ENCODE measurements at places on chromosomes 12 and 14.

DNA sequence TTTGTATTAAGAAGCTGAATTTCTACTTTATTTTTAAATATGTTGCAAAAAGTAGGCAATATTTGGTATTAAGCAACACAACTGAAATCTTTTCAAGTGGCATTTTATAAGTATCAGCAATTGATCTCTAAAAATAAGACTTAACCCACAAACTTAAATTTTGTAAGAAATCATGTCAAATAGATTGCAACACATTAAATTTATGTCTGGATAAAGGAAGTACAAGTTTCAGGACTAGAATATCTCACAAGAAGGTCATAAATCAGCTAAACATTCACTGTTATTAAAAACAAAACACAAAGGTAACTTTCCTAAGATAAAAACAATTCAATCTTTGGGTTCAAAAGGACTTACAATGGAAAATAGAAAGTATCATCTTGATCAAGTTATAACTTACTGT lies 32.8 kb downstream of the CPNE8 start:
- DNase-seq: no peak

GRCh38 chr12:24012528-24012927 lies 63.1 kb upstream of the SOX5 start:
- DNase-seq: no peak

- DNase-seq: no peak
Measured at GRCh38 chr12:124007826-124008570, 35.0 kb downstream of the ZNF664 start.

DNA sequence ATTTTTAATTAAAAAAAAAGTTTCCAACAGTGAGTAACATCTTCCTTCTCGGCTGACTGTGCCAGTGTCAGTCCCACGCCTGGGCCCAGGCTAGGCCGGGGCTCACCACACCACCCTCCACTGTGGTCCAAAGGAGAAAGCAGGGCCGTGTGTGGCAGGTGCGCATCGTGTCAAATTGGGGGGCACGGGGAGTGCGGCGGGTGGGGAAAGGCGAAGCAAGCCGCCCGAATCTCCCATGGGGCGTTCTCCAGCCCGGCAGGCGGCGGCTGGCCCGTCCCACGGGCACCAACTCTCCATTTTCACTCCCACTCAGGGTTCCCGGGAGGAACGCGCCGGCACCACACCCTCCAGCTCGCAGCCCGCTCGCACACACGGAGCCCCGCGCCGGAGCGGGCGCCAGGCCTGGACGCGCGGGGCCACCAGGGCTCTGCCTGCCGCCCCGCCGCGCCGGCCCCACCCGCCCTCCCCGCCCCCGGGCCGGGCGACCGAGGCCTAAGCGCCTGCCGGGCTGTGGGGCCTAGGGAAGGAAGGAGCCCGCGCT lies 604 bp downstream of the EEA1 start:
- no peak for DNase-seq

DNA sequence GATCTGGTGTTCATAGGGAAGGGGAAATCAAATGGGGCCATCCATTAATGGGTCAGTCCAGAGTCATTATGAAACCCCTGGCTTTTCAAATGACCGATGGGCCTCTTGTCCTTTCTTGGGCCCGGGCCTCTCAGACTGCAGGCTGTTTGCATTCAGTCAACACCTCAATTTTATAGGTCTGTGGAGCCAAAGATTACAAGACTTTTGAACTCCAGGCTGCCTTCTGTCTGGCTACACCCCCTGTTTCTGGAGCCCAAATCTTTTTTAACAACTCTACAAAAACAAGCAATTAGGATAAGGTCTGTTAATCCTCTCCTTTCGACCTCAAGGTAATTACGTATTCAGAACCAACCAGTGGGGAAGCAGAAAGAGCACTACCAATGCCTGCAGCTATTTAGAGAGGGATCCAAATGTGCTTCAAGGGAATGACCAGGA lies 35.6 kb downstream of the DUSP6 start:
- DNase-seq: no peak

GRCh38 chr12:92488735-92489134 lies 214.1 kb upstream of the PLEKHG7 start:
- no peak for DNase-seq

- no peak for DNase-seq
Measured at GRCh38 chr12:68749861-68750260, 3.9 kb downstream of the SLC35E3 start.

DNA sequence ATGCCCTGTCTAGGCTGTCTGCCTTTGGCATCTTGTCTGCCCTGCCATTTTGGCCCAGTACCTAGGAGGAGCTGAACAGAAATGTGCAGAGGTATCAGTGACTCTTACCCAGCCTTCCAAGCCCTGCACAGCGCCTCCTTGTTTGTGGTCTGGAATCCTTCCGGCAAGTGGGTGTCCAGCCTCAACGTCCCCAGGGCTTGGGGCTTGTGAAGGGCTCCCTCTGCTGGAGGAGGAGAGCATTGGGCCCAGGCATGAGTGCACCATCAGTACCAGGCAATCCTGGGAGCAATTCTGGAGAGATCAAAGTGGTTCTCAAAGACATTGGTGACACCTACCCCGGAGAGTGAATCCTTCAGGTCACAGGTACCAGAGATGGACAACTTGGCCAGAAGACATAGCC lies 2.4 kb upstream of the TCL1B start:
- no peak for DNase-seq

DNA sequence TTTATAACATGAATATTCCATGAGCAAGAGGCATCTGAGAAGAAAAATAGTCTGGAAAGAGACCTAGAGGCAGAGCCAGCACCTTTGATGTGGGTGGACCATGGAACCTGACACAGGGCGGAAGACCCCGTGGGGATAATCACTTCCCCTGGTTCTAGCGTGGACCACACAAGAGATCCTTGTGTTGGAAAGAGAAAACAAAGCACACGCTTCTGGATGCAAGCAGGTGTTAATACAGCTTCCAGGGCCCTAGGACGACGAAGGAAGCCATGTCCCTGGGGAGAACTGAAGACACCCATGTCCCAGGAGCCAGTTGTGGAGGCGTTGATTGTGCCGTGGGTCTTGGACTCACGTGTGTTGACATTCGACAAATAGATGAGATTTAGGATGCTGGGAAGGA lies 102.9 kb downstream of the ADGRD1 start:
- DNase-seq: no peak

GRCh38 chr14:69493791-69494190 lies 9.3 kb downstream of the PLEKHD1 start:
- DNase-seq: no peak

GRCh38 chr12:92226071-92226661 lies 80.5 kb upstream of the BTG1 start:
- no peak for DNase-seq

DNA sequence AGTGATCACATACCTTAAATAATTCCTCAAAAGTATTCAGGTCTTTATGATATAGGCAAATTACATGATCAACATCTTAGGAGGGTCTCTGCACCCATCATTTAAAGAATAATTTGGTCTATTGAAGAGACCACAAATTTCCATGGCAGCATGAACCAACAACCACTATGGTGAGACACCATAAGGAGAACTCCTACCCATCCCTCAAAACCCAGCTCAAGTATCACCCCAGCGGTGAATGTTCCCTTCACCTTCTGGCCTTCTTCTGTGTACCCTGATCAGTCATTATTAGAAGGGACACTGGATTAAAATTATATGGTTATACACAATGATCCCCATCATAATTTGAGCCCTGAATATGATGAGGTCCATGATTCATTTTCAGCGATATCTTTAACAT lies 81.5 kb downstream of the DICER1 start:
- DNase-seq: no peak

DNA sequence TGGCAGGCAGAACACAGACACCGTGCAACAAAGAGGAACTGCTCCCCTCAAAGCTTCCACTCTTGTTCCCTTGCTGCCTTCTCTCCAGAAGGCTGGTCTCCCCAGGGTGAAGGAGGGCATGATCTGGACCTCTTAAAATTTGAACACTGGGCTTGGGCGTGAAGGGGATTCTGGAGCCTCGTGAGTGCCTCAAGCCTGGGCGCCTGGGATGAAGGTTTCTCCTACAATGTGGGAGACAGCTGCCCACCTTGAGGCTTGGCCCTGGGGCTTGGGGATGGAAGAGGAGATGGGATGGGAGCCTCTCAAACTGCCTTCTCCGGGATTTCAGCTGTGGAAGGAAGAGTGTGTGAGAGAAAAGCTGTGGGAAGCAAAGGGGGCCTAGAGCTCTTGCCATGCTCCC lies 7.8 kb upstream of the RIN3 start:
- no peak for DNase-seq

GRCh38 chr14:22653012-22653621 lies 9.0 kb upstream of the OR6J1 start:
- peak; percentile 25 for DNase-seq

GRCh38 chr14:100731846-100732765 lies 5.4 kb downstream of the DLK1 start:
- no peak for DNase-seq

- no peak for DNase-seq
Measured at GRCh38 chr12:26666286-26666685, 166.7 kb downstream of the ITPR2 start.

- no peak for DNase-seq
Measured at GRCh38 chr12:13976028-13976584, 5.3 kb downstream of the GRIN2B start.

DNA sequence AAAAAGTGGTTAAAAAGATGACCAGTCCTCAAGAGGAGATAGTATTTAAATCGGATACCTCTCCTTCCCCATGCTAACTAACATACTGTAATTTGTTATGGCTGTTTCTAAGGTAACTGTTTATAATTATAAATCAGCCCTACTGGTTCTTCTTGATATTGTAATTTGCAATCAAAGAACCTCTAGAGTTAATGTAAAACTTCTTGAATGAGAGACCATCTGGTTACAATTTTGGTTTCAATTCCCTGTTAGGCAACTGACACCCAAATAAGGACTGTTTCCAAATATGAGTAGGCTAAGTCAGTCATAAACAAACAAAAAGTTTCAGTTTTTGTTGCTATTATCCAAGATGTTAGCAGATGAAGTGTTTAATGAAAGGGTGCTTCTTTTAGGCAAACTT lies 120.2 kb upstream of the DNM1L start:
- DNase-seq: no peak

DNA sequence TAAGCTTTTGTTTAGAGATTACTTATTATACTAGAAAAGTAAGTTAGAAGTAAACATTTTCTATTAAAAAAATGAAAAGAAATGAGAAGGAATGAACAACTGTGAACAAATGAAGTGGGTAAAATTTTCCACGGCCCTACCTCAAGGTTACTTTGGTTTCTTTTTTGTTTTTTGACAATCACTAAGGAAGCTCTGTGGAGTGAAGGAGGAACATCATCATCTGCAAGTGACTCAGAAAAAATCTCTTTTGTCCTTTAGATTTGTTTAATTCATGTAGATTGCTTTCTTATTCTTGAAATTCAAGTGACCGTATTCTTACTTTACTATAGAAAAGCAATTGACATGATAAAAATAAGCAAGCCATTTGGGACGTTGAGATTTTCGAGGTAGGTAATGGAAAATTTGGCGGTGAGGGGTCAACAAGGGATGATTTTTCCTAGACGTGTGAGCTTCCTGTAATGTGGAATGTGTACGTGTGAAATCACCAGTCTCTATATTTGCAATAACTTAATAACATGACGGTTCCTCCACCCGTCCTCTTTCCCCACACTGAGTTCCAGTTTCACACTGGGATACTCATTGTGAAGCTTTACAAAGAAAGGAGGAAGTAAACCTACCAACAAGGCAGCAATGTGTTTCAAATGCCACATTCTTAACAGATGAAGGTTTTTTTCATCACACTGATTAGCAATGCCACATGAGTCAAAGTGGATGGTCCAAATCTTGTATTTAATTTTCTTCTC lies 62.3 kb upstream of the EGLN3 start:
- DNase-seq: no peak

DNA sequence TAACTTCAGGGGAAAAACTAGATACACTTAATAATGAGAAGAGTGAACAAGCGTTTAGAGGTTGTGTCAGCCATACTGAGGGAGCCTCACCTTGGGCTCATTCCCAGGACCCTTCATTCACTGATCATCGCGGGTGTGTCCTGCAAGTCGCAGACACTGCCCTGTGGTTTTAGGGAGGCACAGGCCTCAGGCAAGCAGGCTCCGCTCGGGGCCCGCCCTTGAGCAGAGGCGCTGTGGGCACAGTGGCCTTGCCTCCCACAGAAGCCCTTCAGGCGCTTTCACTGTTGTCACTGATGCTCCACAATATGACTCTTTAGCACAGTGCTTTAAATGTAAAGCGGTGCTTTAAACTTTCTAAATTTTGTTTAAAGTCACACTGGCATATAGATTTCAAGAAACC lies 67.4 kb downstream of the DDX51 start:
- no peak for DNase-seq

GRCh38 chr12:38809832-38810231 lies 95.6 kb downstream of the CPNE8 start:
- DNase-seq: no peak

- no peak for DNase-seq
Measured at GRCh38 chr12:120350576-120351350, 18.2 kb downstream of the MSI1 start.

- DNase-seq: no peak
Measured at GRCh38 chr14:83908419-83908818, 1621.5 kb upstream of the FLRT2 start.

DNA sequence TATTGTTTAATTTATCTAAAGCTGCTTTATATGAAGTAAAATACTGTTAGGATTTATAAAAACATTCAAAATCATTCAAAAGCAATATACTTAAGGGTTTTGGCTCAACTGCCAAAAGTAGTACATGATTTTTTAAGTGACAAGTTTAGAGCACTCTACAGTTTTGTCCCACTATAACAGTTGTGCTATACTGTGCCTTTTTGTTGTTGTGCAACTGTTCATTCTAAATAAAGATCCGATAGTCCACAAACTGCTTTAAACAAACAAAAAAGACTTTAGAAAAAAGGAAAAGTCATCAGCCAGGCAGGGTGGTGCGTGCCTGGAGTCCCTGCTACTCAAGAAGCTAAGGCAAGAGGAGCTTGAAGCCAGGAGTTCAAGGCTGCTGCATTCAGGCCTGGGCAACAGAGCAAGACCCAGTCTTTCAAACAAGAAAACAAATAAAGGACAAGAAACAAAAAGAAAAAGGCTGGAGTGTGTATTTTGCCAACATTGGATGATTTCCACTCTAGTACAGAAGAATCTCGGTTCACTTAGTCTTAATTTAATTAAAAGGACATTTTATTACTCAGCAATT lies 7.3 kb downstream of the C2CD5 start:
- DNase-seq: no peak

DNA sequence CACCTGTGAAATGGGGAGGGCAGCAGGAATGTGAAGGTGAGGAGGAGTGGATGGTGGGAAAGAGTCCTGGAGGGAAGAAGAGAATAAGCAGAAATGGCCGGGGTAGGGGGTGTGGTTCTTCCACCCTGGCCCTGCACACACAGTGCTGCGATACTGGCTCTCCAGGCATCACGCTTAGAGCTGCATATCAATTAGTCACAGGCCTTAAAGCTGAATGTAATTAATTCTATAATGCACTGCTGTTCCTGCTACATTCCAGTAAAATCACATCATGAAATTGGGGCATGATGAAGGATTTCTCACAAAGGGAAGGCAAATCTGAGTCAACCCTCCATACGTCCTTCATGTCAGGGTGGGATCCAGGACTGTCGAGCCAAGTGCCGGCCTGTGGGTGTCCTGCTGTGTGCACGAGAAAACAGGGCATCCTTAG lies 566.1 kb downstream of the BCL11B start:
- DNase-seq: no peak

- no peak for DNase-seq
Measured at GRCh38 chr12:119036878-119037825, 55.8 kb downstream of the SRRM4 start.
